ENCODE measurements at places on chromosomes 5 and 9.
A peak's percentile ranks its signal among the peaks of the same experiment; 100 is the strongest.

DNA sequence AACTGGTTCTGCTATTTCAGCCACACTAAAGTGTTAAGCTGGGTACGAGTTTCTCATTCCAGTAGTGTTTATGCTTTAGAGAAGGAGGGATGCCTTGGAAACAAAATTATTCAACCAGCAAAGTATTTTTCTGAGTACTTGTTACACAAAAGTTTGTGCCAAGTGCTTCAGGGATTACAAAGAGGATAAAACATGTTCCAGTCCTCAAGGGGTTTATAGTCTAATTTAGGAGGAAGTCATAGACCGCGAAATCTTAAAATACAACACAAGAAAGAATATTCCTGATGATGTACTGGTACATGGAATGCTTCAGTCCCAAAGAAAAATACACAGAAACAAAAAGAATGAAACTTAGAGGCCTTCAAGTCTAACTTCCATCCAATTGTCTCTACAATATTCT, 85.4 kb upstream of the NR4A3 start:
- no peak for DNase-seq

GRCh38 chr9:1354606-1355005, 304.4 kb downstream of the DMRT2 start:
- no peak for DNase-seq

- peak; percentile 89 for DNase-seq
These were observed at the start of gene FAM193B for GRCh38 chr5:177554474-177555111. FAM193B (minus strand) TSS chr5:177554563; CDS start chr5:177554458, 105 bp downstream.

DNA sequence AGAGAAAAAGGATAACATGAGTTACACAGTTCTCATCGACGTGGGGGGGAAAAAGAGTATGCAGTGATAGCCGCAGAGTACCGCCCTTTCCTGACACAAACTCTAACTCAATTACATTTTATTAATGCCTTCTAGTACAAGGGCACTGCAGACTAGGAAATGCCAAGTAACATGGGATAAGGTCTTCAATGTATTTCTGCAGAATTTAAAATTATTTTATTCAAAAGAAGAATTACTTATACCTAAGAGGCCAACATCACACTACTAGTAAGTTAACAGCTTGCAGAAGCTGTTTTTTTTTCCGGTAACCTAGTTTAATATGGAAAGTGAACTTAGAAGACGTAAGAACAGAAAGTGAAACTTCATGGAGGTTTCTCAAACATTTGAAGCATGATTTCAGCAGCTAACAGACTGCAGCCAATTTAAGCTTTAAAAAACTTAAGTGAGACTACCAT, 3.9 kb downstream of the SETX start:
- DNase-seq = no peak

- DNase-seq = no peak
These were observed 61.4 kb downstream of the FAM78A start for GRCh38 chr9:131214876-131215275.

DNA sequence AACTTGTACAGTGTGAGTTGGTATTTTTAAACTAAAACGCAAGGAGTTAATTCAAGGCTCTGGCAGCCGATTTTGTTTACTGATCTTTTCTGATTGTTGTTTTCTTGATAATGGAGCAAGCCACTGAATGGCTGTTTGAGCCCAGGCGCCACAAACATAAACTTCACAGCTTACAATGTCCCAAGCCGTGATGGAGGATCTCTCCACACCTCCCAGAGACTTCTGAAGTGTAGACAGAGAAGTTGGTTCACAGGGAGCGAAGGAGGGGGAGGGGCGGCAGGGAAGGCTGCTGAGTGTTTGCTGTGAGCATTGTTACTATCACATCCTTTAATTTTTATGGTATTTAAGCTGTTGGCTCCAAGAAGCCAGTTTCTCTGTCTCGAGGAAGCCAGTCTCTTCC, 14.7 kb downstream of the ISL1 start:
- DNase-seq = no peak

DNA sequence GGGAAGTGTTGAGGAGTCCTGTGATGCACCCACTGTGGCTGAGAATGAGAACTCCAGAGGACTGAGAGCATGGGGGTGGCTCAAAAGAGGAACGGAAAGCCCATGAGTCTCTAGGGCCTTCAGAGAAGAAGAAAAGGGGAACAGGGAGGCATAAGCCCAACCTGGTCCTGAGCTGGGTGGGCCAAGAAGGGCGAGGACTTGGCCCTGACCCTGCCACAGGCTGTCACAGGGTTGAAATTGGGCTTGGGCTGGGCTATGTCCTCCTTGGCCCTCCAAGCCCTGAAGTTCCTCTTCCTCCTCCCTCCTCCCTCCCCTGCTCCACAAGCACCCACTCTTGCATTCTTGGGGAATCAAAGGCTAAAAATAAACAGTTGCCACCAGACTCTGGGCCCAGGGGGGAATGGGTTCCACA, 49.3 kb upstream of the PPARGC1B start:
- no peak for DNase-seq

DNA sequence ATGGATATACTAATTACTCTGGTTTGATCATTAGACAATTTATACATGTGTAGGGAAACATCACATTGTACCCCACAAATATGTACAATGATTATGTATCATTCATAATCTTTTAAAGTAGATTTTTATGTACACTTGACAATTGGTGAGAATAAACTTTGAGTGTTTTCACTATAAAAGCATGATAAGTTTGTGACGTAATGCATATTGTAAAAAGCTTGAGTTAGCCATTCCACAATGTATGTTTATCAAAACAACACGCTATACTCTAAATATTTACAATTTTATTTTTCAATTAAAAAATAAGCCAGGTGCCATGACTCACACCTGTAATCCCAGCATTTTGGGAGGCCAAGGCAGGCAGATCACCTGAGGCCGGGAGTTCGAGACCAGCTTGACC, 360.1 kb upstream of the ITGA1 start:
- DNase-seq = no peak

GRCh38 chr9:19320495-19320894, 59.5 kb downstream of the RPS6 start:
- DNase-seq = no peak

DNA sequence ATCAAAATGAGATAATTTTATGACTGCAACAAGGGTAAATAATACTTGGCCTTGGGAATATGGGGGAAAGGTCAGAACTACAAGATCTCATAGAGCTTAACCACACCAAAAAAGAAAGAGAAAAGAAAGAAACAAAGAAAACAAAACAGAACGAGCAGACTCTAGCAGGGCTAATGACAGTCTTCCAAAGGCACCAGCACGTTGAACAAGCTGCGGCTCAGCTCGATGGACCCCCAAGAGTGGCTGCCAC, 689 bp downstream of the AK3 start:
- DNase-seq = no peak

- no peak for DNase-seq
These were observed 2.8 kb upstream of the SPOCK1 start for GRCh38 chr5:137501846-137502406.

DNA sequence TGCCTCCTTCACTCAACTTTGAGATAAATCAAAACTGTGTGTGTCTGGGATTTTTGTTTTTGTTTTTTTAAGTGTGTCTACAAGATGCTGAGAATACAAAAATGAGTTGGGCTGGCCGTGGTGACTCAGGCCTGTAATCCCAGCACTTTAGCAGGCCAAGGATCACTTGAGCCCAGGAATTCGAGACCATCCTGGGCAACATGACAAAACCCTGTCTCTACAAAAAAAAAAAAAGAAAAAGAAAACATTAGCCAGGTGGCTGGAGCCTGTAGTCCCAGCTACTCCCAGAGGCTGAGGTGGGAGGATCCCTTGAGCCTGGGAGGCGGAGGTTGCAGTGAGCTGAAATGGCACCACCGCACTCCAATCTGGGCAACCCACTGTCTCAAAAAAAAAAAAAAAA, 21.0 kb downstream of the HNRNPK start:
- DNase-seq = no peak

- DNase-seq = no peak
These were observed 19.4 kb downstream of the USP20 start for GRCh38 chr9:129854588-129855110.

DNA sequence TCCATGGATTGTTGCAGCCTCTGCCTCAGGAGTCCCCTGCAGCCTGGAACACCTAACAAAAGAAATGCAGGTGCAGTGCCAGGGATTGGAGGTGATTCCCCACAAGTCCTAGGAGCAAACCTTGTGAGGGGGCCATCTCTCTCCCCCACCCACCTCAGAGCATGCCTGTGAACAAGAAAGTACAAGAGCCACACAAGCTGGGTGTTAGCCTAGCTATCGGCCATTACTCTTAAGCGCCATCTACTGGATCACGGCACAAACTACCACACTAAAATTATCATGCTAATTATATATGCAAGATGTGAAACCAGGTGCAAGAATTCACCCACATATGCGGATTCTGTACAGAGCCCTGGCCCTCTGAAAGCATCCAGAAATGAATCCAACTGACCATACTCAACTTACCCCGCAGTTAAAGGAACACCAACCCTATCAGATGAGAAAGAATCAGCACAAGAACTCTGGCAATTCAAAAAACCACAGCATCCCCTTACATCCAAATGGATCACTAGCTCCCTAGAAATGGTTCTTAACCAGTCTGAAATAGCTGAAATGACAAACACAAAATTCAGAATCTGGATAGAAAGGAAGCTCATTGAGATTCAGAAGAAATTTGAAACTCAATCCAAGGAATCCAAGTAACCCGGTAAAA, 16.5 kb upstream of the PRSS3 start:
- no peak for DNase-seq
